Sciatic nerve (tissue), 2 donors: ENCODE measurements at places on chromosomes 7 and 10. TPM values are rescaled to one million over a fixed set of nuclear protein-coding genes. Genes with fewer than 3 reads are reported as not detected.

The HOXA3 gene
- total RNA-seq, result 20.9 TPM

The ARF5 gene
- 81.7 TPM for total RNA-seq

The PDE6C gene
- not detected for total RNA-seq

The ANKRD26 gene
- 15.2 TPM for total RNA-seq

The CPA2 gene
- total RNA-seq, result 1.2 TPM

The SPDYE8 gene
- total RNA-seq, result not detected

The COL17A1 gene
- 0.45 TPM for total RNA-seq

The SLC25A13 gene
- 33.5 TPM for total RNA-seq

The MYH16 gene
- total RNA-seq, result not detected

The CROT gene
- 13.1 TPM for total RNA-seq

The CXCL12 gene
- total RNA-seq, result 394 TPM

The NEUROG3 gene
- not detected for total RNA-seq

The TMEM229A gene
- 0.27 TPM for total RNA-seq

The GNA12 gene
- total RNA-seq, result 46.7 TPM

The PTPN20 gene
- 5.3 TPM for total RNA-seq

The PLEKHS1 gene
- 0.22 TPM for total RNA-seq

The PAX4 gene
- not detected for total RNA-seq

The CNPY1 gene
- total RNA-seq, result not detected

The ASZ1 gene
- not detected for total RNA-seq

The GARIN1A gene
- 8.8 TPM for total RNA-seq

The NPFFR1 gene
- total RNA-seq, result 4.8 TPM

The MACROH2A2 gene
- 6.7 TPM for total RNA-seq

The TRPV5 gene
- total RNA-seq, result 0.22 TPM

The KIF20B gene
- total RNA-seq, result 6.7 TPM

The HOXA2 gene
- total RNA-seq, result 3.9 TPM

The HSPA12A gene
- 139 TPM for total RNA-seq

The DKK1 gene
- total RNA-seq, result 3.3 TPM

The SMKR1 gene
- total RNA-seq, result 0.36 TPM

The GDF10 gene
- total RNA-seq, result 14.4 TPM

The GRM3 gene
- not detected for total RNA-seq

The AUTS2 gene
- total RNA-seq, result 129 TPM

The NME8 gene
- 1.2 TPM for total RNA-seq

The TAS2R41 gene
- total RNA-seq, result not detected

The NANOS1 gene
- total RNA-seq, result 3.5 TPM

The GDF2 gene
- total RNA-seq, result not detected

The KCNIP2 gene
- total RNA-seq, result 18.9 TPM
